Cortex of kidney (tissue), 1 donor: ENCODE measurements at places on chromosomes 2 and 18.

- DNase-seq: no peak
Observed at GRCh38 chr18:62331581-62332356, 6.7 kb downstream of the TNFRSF11A start.

DNA sequence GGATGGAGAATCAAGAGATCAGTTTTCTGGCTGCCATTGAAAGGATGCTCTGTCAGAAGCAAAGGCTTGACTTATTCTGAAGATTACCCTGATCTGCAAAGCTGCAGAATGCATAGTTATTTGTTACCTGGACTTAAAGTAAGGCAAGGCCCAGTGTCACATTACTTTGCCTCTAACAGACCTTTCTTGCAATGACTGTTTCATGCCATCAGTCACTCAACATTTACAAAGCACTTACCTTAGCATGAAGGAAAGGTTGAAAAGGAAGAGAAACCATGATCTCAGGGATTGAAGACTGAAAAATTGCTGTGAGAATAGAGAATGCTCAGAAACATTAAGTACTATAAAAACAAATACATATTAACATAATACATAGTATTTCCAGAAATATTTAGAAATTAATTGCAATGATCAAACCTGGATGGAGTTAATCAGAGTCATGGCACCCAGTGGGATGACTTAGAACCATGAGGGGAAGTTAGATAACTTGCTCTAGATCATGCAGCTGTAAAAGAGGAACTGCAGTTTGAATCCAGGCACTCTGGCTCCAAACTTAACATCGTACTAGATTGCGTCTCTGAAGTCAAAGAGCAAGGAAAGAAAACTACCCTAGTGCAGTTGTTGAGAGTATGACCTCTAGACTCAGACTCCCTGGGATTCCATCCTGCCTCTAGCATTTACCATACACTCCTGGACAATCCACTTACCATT lies 26.5 kb upstream of the FAM117B start:
- DNase-seq: no peak

- DNase-seq: no peak
Observed at GRCh38 chr2:88690591-88691338, 708 bp upstream of the RPIA start.

- no peak for DNase-seq
Observed at GRCh38 chr18:49340446-49340845, 120.0 kb downstream of the DYM start.

DNA sequence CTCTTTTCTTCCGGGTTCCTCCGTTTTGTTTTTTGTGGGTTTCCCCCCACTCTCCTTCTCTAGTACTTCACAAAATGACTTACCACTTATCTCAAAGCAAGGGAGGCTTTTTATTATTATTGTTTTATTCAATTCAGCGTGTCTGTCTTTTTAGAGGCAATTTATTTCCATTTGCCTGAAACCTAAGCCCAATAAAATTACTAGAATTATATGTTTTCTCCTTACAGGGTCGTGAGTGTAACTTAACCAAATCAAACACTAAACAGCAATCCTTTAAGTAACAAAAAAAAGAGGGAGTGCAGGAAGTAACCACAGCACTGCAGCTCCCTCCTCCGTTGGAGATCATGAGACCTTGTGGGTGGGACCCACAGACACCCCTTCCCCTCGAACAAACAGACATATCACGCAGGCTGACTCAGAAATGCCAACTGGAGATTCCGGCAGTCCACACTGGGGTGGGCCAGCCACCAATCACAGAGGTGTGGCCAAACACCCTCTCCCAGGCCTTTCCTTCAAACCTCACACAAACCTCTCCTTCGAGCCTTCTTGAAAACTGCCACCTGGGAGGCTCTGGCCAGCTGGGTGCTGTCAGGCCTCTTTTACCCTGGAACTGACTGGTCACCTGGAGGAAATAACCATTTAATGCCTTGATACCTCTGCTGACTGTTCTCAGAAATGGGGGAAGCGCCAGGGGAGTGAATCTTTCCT lies 207.1 kb upstream of the SMAD2 start:
- no peak for DNase-seq

GRCh38 chr2:239700686-239701345 lies 300.0 kb upstream of the HDAC4 start:
- DNase-seq: no peak

DNA sequence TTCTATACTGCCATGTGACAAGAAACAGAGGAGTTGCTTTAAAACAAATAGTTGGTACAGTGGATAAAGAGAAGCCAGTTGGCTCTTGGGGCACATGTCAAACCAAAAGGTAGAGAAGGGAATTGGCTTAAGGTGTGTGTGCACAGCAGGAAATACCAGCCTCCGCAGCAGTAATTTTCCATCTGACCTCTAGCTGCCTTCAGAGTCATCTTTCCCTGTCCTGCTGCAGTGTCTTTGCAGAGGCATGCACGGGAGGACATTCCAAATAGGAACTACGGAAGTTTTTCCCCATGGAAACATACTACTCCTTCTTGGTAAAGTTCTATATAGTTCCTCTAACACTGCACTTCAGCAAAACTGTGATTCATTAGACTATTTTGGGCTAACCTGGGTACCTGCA lies 99.5 kb downstream of the RAB3GAP1 start:
- DNase-seq: no peak

GRCh38 chr2:31539505-31539904 lies 41.2 kb downstream of the SRD5A2 start:
- no peak for DNase-seq

- DNase-seq: no peak
Observed at GRCh38 chr2:203631068-203631757, 75.2 kb upstream of the CD28 start.

DNA sequence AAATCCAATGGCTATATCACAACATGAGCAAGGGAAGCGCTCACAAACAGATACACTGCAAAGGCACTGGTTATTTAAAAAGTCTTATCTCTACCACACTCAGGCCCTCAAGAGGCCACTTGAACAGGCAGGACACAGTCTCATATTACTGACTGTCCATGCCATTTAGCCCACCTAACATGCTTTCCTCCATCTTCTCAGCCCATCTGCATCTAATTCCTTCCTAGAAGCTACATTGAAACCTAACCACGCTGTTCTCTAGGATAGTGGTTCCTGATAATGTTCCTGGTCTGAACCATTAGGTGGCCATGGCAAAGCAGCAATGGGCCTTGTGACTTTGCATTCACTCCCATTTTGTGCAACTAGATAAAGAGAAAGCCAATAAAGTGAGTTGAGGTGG lies 22.5 kb upstream of the NEB start:
- DNase-seq: no peak

- no peak for DNase-seq
Observed at GRCh38 chr2:119385466-119385865, 18.7 kb downstream of the DBI start.

DNA sequence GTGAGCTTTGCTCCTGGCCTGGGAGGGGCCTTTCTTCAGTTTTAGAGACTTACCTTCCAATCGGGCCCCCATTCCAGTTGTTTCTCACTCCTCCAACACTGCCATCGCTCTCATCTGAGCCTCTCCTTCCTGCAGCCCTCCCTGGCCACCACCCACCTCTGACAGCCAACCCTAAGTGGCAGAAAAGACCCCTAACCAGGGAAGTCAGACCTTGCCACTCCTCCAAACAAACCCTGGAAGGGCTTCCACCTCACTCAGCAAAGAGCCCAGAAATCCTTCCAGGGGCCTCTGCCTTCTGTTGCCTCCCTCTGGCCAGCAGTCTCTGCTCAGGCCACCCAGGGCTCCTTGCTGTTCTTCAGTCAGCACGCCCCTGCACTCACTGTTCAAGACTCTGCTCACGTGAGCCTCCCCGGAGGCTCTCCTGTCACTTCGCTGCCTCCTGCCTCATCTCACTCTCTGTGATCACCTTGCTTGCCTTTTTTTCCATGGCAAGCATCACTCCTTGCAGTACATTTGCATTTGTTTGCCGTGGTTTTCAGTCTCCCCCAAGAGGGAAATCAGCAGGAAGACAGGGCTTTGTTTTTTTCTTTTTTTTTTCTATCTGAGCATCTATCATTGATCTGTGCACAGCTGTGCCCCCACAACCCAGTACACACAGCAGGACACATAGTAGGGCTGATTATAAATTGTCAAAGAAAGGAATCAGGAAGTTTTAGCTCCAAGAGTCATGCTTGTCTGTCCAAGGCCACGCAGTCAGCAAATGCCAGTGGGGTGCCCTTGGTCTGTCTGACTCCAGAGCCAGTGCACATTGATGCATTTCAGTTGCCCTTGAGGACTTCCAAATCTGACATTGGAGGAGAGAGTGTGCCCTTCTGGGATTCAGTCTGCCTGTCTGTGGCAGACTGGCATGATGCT lies 83.9 kb downstream of the INHBB start:
- no peak for DNase-seq

DNA sequence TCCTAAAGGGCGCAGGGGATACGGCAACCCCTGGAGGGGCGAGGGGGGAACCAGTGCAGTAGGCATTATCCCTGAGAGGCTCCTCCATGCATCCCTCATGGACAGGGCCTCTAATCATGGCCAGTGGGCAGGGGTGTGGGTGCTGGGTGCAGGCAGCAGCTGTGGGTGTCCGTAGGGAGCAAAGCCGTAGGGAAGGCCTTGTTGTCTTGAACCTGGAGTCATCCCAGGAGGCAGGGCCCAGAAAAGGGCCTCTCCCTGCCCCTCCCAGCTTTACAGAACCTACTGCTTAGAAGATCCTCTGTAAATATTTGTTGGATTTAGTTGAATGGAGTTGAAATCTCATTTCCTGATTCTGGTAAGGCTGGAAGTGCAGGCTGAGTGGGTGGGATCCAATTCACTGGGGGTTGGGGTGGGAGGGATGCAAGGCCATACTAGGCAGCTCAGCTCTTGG lies 207.0 kb upstream of the HAAO start:
- no peak for DNase-seq

- DNase-seq: no peak
Observed at GRCh38 chr2:43345872-43346271, 119.5 kb upstream of the ZFP36L2 start.
